ENCODE measurements at places on chromosomes 13 and 19.

- DNase-seq, result no peak
Observed at GRCh38 chr13:30033681-30034457, 183.5 kb upstream of the UBL3 start.

GRCh38 chr19:35514282-35514809 is 897 bp upstream of the DMKN start:
- DNase-seq, result no peak

- DNase-seq, result no peak
Observed at GRCh38 chr13:30308548-30308947, 1.2 kb upstream of the KATNAL1 start.

- DNase-seq, result no peak
Observed at GRCh38 chr13:27522847-27523246, 72.5 kb upstream of the MTIF3 start.

DNA sequence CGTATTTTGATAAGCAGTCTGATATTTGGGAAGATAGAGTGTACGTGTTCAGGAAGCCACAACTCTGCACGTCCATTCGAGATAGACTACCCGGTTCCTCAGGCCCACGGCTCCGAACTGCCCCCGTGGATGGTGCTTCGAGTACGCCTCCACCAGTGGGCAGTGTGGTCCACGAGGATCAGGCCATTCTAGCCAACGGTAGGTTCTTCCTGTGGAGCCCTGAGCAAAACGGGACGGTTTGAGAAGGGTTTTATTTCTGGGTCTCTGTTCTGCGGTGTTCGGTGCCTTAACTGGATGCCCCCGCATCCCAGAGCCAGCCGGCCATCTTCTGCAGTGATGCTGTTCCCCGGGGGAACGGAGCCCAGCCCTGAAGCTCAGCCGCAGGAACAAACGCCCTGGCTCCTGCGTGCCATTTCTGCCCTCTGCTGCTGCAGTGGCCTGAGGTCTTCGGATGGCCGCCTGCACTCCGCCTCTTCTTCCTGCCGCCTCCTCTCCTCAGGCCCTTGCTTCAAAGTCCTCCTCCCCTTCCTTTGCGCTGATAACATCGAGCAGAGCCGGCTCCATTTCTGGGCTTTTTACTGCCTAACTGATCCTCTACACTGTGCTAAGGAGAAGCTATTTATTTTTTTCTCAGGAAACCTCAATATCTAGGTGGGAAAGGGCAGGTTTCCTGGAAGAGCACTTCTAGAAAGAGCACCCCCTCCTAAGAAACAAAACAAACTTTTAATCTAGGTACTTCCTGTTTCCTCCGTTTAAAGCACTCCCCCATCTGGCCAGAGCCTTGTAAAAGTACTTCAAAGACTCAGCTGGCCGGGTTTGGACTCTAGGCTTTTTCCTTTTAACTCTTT is 36.2 kb upstream of the SLC46A3 start:
- DNase-seq, result no peak

DNA sequence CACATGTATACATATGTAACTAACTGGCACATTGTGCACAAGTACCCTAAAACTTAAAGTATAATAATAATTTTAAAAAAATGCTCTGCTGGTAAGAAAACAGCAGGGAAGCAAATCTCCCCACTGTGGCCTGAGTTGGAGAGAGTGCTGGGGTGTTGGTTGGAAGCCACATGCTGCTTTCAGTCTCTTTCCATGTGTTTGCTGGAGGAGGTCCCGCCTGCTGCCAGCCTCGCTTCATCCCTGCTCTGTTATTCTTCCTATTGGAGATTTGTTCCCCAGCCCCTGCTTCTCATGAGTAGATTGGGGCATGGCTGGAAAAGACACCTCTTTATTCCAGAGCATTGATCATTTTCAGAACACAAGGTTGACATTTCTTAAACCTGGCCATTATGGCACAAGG is 230.5 kb downstream of the FGF9 start:
- no peak for DNase-seq

DNA sequence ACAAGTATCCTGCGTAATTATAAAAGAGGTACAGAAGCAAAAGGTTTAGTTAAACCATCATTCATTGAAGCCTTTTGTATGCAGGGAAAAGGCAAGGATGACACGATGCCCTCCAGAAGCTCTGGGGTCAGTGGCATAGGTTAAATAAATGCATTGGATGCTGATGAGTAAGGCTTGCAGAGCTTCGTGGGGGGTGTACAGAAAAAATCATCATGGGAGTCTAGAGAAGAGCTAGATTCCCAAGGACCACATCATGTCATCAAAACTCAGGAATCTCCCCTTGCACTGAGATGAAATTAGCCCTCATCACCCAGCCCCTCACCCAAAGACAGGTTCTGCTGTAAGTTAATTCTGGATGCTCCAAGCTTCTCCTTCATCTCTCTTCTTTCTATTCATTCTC is 8.3 kb downstream of the FPR1 start:
- no peak for DNase-seq

- DNase-seq, result no peak
Observed at GRCh38 chr19:30253581-30253996, 118.6 kb upstream of the ZNF536 start.

- no peak for DNase-seq
Observed at GRCh38 chr13:44464471-44464870, 90.8 kb downstream of the SERP2 start.

DNA sequence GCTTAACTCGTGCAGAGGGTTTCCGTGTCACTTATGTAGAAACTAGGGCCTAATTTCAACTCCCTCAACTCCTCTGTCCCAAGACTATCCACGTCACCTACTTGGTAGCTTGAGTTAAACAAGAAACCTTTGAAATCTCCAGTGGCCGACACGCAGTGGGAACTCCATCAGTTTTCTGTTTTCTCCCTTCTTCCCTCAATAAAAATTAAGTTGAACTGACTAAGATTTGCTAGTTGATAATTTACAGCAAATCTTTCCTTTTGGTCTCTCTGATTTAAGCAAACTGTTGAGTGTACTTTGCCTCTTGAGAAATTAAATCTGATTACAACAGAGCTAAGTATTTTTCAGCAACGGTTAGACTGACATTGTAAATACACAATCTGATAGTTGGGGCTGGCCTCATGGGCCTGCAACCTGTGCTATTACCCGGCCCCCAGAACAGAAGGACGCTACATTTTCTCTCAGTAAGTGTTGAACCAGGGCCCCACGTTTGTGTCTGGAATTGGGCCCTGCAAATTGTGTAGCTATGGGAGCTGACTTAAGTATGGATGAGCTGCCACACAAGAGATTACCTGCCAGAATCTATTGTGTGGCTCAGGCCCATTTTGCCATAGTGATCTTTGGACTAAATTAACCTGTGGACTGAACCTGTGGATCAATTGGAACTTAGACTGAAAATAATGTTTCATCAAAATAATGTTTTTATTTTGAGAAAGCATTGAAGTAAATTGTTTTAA is 708 bp upstream of the ESD start:
- DNase-seq, result no peak

- DNase-seq, result peak; percentile 80
Observed at GRCh38 chr19:16070366-16070990, 5.8 kb upstream of the TPM4 start.

- DNase-seq, result no peak
Observed at GRCh38 chr13:34162544-34162933, 344.6 kb downstream of the RFC3 start.

- no peak for DNase-seq
Observed at GRCh38 chr13:52983836-52984235, 44.8 kb upstream of the OLFM4 start.

GRCh38 chr13:91643394-91643793 is 245.0 kb downstream of the GPC5 start:
- no peak for DNase-seq

GRCh38 chr13:113616991-113617749 is 32.6 kb downstream of the TFDP1 start:
- no peak for DNase-seq

DNA sequence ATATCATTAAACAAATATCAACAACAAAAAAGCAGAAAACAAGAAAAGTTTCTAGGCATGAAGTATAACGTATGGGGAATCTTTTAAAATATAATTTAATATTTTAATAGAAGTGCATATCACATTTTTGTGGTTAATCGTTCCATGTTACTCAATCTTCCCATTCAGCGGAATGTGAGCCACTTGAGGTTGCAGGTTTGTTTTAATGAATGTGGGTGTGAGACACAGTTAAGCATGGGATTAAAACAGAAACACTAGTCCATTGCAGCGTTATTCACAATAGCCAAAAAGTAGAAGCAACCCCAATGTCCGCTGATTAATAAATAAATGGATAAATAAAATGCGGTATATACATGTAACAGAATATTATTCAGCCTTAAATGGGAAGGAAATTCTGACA is 146.0 kb downstream of the NDFIP2 start:
- no peak for DNase-seq

Measured in activated CD4-positive, alpha-beta T cell treated with anti-CD3 and anti-CD28 coated beads, Interleukin-2, amount 50 U/mL, for 4 hours (primary cell).